ENCODE measurements at places on chromosomes 6 and 20.
A peak's percentile ranks its signal among the peaks of the same experiment; 100 is the strongest.

DNA sequence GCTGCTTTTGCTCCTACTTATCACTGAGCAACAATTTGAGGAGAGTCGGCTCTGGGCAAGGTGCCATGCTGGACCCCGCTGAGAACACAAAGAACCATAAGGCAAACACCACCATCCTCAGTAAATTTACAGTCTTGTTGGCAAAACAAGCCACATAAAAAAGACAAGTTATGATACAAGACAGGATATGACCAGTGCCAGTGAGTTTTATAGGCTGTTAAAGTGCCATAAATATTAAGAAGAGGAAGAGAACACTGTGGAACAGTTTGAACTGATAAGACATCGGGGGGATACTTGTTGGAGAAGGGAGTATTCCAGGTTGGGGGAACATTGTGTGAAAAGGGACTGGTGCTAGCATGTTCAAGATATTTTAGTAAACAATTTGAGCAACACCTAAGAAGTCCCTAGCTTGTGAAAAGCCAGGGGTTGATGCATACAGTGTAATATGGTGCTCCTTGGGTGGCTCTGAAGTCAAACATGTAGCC is 25.3 kb upstream of the RIPOR2 start:
- no peak overlapping the region for H3K4me3 ChIP-seq
- no peak overlapping the region for H3K27ac ChIP-seq
- DNase-seq: no peak
- H3K36me3 ChIP-seq: no peaks in the 10 kb centered on the region

GRCh38 chr6:9405825-9406224 is 970.5 kb upstream of the SLC35B3 start:
- H3K27me3 ChIP-seq: no peaks in the 10 kb centered on the region
- H3K4me1 ChIP-seq: no peaks in the 10 kb centered on the region
- no peak overlapping the region for H3K27ac ChIP-seq
- no peak overlapping the region for H3K4me3 ChIP-seq
- no peaks in the 10 kb centered on the region for H3K36me3 ChIP-seq
- no peak for DNase-seq

GRCh38 chr6:105880030-105880492 is 206.1 kb upstream of the PRDM1 start:
- no peaks in the 10 kb centered on the region for H3K27me3 ChIP-seq
- H3K36me3 ChIP-seq: no peaks in the 10 kb centered on the region
- DNase-seq: no peak
- no peak overlapping the region for H3K27ac ChIP-seq
- H3K4me3 ChIP-seq: no peak overlapping the region

GRCh38 chr6:161215876-161216615 is 57.8 kb downstream of the AGPAT4 start:
- H3K4me1 ChIP-seq: no peaks in the 10 kb centered on the region

GRCh38 chr6:117910549-117910948 is 3.5 kb downstream of the SLC35F1 start:
- H3K27me3 ChIP-seq: no peaks in the 10 kb centered on the region
- no peak overlapping the region for H3K27ac ChIP-seq
- H3K4me1 ChIP-seq: no peaks in the 10 kb centered on the region
- no peak for DNase-seq

DNA sequence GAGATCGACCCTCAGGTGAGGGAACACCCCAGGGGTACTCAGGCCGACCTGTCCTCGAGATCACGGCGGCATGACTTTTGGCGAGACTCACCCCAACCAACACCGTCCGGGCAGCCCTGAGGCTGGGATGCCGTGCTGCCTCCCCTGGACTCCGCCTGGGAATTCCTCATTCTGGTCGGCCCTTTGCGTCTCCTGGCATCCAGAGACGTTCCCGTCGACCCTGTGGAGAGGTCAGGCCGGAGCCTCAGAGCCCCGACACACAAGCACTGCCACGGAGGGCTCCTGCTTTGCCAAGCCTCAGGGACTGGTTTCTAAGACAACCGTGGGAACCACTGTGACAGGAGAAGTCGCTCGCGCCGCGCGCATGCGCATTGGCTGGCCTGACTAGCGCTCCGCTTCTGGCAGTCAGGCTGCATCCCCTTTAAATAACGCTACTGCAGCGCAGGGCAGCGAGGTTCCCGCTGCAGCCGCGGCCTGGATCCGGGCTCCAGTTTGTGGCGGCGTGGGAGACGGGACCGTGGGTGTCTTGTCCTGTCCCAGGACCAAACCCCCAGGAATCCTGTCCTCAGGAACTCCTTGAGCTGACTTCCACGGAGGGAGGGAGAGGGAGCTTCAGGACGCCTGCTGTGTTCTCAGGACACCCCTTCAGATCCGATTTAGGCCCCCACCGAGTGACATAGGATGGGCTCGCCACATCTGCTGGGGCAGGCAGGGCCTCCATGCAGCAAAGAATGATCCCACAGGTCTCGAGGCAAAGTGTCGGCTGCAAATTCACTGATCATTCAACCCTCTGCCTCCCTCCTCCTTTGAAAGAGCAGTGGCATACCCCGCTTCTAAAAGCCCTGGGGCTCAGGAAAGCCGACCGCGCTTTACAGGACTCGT is 163.2 kb upstream of the ZNF337 start:
- no peaks in the 10 kb centered on the region for H3K4me1 ChIP-seq
- H3K4me3 ChIP-seq: no peak overlapping the region
- H3K27ac ChIP-seq: no peak overlapping the region
- no peaks in the 10 kb centered on the region for H3K27me3 ChIP-seq
- H3K36me3 ChIP-seq: no peaks in the 10 kb centered on the region

- no peak overlapping the region for H3K4me3 ChIP-seq
- no peaks in the 10 kb centered on the region for H3K27me3 ChIP-seq
- no peak for DNase-seq
Observed at GRCh38 chr20:49597825-49598395, 30.0 kb upstream of the PTGIS start.

- H3K4me1 ChIP-seq: no peaks in the 10 kb centered on the region
- H3K36me3 ChIP-seq: no peaks in the 10 kb centered on the region
- peak overlapping the region; percentile 61 for H3K4me3 ChIP-seq
Observed at GRCh38 chr6:21594416-21595281, 1.1 kb downstream of the SOX4 start.

DNA sequence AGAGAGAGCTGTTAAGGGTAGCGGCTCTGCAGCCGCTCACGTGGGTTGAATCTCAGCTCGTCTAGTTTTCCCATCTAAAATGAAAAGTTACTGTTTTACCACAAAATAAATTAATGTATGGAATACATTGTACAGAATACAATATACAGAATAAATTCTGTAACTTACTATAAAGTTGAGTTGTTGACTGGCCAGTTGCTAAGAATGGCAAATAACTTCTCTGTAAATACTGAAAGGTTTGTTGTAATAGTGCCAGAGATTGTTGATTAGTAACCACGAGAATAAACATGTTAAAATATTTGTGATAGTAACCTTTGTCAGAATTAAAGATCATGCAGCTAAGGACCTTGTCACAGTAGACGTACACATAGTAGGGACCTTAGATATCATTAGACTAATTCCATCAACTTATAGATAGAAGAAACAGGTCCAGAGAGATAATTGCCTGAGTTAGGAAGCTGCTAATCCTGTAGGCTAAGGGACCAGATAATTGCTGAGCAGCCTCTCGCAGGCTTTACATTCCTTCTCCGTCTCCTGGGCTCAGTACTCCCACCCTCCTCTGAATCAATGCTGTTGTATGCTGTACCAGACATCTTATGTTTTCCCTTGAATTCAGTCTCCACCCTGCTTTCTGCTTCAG is 544 bp upstream of the NRM start:
- DNase-seq: no peak
- no peaks in the 10 kb centered on the region for H3K36me3 ChIP-seq
- no peaks in the 10 kb centered on the region for H3K27me3 ChIP-seq
- H3K4me3 ChIP-seq: peak overlapping the region; percentile 47
- H3K27ac ChIP-seq: peak overlapping the region; percentile 73
